ENCODE measurements at places on chromosomes 7 and 10.

DNA sequence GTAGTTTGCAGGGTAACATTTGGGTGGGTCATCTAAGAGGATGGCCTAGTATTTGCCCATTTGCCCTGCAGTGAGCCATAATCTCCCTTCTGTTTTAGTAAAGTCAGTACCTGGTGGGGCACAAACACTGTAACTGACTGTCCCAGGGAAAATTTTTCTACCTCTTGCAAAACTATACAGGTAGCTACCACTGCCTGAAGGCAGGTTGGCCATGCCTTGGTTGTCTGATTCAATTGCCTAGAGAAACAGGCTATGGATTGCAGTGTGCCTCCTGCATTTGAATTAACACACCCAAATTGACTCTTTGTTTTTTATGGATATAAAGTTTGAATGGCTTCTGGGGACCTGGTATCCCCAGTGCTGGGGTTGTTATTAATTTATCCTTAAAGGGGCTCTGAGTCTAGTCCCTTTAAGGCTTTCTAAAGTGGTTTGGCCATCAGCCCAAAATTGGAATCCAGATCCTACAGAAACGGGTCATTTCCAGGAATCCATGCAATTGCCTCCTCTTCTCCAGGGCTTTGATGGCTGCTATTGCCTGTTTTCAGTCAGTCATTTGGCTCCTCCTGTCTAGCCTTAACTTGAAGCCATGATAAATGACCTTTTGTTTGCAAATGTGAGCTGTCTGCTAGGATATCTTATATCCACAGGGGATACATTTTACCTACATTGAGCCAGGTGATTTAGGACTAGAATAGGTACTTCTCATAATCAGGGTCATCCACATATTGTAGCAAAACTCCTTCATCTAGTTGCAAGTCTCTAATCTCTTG, 89.1 kb downstream of the STRA8 start:
- ATAC-seq = no peak

DNA sequence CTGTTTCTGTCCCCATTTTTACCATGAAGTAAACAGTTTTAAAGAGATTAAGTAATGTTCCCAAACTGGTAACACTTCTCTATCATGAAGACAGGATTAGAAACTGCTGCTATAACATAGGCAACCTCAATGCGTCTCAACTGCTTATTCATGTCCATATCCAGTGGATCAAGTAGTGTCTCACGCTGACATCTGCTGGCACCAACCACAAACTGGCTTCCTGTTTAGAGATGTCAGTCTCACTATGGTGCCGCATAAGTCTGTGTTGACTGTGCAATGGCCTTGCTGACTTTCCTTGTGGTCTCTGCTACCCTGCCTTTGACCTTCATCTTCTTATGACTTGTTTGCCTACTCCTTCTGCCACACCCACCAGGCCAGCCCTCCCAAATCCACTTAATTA, 369.6 kb upstream of the DPP6 start:
- ATAC-seq = no peak

- peak; percentile 53 for ATAC-seq
These were observed 10.3 kb downstream of the SEC31B start for GRCh38 chr10:100509241-100509840.

- no peak for ATAC-seq
These were observed 85.5 kb downstream of the GLRX3 start for GRCh38 chr10:130221456-130222375.

GRCh38 chr10:113303544-113304146, 249.2 kb upstream of the HABP2 start:
- no peak for ATAC-seq

- ATAC-seq = no peak
These were observed 366.4 kb downstream of the GALNT17 start for GRCh38 chr7:71498381-71498780.

DNA sequence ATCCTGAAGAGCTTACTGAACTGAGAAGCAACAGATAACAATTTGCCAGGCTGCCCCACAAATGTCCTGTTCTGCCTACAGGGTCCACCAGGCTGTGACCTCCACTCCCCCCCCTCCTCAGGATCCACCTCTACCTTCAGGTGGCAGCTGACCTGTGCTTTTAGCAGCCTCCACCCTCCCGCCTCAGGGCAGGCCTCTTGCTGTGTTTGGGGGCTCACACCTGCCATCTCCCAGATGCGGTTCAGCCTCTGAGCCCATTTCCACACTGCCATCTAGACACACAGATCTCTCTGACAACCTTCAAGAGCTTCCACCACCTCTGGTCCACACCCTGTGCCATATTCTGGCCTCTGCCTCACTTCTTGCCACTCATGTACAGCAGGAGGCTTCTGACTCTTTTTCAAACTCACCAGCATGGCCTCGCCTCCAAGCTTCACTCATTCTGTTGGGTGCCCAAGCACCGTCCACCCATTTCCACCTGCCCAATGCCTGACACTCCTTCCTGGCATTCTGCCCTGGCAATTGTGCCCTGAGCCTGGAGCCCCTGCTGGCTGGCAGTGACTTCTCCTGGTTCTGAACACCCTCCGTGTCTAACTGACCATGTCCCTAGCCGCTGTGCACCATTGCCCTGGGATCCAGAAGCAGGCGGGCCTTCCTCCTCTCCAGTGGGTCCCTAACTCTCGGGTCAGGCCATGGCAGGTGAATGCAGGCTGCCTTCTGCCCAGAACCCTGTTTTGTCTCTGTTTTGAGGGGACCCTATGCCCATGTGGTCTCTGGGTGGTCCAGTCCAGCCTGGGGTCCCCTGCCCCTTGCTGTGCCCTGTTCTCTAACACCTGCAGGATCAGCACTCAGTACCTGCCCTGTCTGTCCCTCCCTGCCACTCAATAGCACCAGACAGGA, 18.5 kb downstream of the TMEM72 start:
- ATAC-seq = no peak

- ATAC-seq = no peak
These were observed 9.1 kb downstream of the ZYX start for GRCh38 chr7:143390104-143390772.

DNA sequence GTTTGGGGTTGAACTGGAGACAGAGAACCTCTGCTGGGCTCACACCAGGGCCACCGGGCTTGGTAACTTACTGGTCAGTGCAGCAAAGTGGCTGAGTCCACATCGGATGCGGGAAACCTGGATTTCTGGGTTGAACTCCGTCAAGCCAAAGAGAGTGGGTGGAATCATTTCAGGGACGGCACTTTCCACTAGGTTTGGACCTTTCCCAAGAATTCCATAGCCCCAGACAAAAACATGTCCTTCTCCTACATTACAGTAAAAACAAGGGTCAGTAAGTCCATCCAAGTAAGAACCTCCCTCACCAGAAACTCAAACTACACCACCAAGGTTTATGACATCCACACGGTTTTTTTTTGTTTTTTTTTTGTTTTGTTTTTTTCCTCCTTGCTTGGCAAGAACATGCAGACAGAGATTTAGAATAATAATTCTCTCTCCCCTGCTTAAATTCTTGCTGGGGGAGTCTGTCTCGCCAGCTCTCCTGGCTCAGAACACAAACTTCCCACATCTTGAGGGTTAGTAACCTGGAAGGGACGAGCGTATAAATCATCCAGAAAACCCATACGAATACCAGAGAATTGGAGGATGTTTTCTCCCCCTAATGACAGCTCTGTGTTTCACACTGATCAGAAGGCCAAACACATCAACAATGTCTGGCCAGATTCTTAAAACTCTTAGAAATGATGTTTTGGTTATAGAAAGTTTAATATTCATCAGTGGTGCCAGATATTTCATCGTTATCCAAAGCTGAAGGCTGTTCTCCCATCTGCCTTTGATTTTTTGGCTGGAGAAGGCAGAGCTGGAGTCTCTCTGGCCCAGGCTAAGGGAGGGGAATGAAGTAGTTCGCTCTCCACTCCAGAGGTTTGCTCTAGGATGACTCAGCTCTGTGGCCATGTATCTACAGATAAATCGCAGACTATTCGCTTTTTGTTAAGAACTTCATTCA, 17.5 kb downstream of the RCC1L start:
- no peak for ATAC-seq

DNA sequence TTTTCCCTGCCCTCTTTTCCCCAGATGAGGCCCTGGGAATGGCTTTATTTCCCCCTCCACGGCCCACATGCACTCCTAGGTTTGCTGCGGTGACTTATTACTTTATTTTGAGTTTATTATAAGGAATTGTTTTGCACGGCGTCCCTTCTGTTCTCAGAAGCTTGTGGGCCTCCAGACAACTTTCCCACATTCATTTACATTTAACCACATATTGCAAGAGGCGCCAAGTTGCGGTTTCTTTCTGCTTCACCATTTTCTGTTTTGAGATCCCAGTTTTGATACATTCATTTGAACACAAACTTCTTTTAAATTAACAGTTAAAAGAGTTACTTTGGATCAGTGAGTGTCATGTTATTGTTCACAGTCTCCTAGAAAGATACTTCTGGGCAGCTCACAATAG, 532.5 kb upstream of the MGMT start:
- no peak for ATAC-seq

DNA sequence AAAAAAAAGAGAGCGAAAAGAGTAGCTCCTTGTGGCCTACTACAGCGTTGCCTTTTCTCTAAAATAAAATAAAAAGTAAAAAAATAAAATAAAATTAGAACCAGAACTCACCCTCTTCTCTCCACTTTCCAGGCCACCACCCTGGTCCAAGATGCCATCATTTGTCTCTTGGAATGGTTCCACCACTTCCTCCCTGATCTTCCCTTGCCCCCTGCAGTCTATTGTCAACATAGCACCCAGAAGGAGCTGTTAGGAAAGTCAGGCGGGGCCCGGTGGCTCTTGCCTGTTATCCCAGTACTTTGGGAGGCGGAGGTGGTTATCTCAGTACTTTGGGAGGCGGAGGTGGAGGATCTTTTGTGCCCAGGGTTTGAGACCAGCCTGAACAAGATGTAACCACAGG, 7.6 kb upstream of the GRID2IP start:
- peak; percentile 38 for ATAC-seq

DNA sequence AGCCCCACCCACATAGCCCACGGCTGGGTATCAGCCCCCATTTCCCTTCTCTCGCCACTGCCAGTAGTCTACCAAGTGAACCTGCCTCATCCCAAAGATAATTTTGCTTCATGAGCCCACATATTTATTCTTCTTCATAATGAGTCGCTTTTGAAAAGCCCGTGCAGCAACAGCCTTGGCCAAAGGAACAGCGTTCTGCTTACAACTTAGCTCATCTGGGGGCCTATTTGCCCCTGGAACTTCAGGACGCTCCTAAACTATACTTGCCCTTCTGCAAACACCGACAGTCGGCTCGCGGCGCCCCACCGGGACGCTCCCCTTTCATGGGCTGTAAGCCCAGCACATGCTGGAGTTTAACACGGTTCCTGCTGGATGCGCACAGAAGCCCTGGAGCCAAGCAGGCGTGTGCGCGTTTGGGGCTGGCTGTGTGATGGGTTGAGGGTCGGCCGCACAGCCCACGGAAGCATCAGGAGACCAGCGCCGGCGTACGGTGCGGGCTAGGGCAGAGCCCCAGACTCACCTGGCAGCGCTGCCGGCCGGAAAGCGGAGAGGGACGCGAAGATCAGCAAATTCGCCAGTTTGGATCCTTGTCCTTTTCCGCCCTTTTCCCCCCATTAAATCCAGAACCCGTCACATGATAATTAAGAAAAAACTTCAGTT, 370 bp downstream of the TMEM60 start:
- ATAC-seq = peak; percentile 25

DNA sequence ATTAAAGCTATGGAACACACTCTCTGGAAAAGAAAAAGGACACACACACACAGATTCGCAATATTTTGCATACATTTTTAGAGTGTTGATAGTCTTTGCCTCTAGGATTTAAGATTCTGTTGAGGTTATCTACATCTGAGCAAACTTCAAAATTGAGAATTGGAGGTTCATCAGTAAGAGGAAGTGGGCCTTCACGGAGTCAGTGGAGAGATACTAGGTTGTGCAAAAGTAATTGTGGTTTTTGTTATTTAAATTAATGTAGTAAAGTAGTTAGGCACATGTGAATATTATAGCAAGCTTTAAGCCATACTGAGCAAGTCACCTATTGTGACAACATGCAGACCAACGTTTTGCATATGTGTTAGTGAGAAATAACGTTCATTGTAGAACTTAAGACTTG, 19.8 kb upstream of the NXPH1 start:
- ATAC-seq = no peak

DNA sequence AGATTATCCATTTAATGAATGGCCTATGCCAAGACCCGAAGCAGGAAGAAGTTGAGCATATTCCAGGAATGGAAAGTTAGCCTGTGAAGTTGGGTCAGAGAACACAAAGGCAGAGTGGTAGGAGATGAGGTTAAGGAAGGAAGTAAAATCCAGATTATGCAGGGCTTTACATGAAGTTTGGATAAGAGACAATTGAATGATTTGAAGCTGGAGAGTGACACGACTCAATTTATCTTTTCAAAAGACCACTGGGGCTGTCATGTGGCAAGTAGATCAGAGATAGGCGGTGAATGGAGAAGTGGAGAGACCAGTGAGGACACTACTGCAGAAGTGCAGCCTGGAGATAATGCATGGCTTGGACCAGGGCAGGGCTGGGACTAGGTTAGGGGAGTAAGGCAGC, 7.2 kb upstream of the CNOT4 start:
- ATAC-seq = no peak

- no peak for ATAC-seq
These were observed 127.2 kb upstream of the SLC25A13 start for GRCh38 chr7:96449094-96449493.

- ATAC-seq = no peak
These were observed 156.1 kb downstream of the MAD1L1 start for GRCh38 chr7:2076649-2077064.
